Smooth muscle cell of the coronary artery (primary cell): ENCODE measurements at places on chromosomes 5 and 9. TPM values are rescaled to one million over a fixed set of nuclear protein-coding genes. Genes with fewer than 3 reads are reported as not detected.

Gene SVEP1
- 9.8 and 150 TPM in 2 replicates for total RNA-seq

Gene TRPM6
- total RNA-seq, result under 0.01 TPM in 1 of 2 replicates, not detected in the other

Gene PCDHGA1
- total RNA-seq, result 0.75 and 1.3 TPM in 2 replicates

Gene DNM1
- total RNA-seq, result 4.4 and 70.0 TPM in 2 replicates

Gene SLC36A1
- total RNA-seq, result 3.4 and 5.4 TPM in 2 replicates

Gene IFNB1
- not detected in 2 replicates for total RNA-seq

Gene AQP7
- 1.6 TPM in 1 of 2 replicates, not detected in the other for total RNA-seq

Gene KLHL9
- 25.9 and 31.9 TPM in 2 replicates for total RNA-seq

Gene TAF11L10
- total RNA-seq, result not detected in 2 replicates

Gene CCDC152
- total RNA-seq, result 1.3 and 1.6 TPM in 2 replicates
